ENCODE measurements at places on chromosomes 7 and 10. TPM values are rescaled to one million over a fixed set of nuclear protein-coding genes. Genes with fewer than 3 reads are reported as not detected.

DNA sequence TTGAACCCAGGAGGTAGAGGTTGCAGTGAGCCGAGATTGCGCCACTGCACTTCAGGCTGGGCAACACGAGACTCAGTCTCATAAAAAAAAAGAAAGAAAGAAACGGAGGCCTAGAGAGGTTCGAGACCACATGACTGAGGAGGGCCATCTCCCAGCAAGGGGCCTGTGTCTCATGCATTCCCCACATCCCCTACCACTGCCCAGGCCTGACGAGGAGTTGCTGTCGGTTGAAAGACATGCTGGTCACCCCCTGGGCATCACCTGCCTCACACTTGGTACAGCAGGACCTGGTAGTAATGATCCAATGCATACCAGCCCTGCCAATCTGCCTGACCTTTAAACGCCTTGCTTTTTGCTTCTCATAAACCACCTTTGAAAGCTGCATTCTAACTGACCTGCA lies 85.9 kb downstream of the DLG5 start:
- DNase-seq: no peak

- no peak for DNase-seq
Observed at GRCh38 chr7:138460176-138460648, at the start of gene TRIM24. Gene TRIM24 (plus strand): TSS chr7:138460259. CDS start chr7:138460549, 290 bp downstream.

GRCh38 chr7:150629347-150629746 lies 2.8 kb downstream of the GIMAP6 start:
- no peak for DNase-seq

DNA sequence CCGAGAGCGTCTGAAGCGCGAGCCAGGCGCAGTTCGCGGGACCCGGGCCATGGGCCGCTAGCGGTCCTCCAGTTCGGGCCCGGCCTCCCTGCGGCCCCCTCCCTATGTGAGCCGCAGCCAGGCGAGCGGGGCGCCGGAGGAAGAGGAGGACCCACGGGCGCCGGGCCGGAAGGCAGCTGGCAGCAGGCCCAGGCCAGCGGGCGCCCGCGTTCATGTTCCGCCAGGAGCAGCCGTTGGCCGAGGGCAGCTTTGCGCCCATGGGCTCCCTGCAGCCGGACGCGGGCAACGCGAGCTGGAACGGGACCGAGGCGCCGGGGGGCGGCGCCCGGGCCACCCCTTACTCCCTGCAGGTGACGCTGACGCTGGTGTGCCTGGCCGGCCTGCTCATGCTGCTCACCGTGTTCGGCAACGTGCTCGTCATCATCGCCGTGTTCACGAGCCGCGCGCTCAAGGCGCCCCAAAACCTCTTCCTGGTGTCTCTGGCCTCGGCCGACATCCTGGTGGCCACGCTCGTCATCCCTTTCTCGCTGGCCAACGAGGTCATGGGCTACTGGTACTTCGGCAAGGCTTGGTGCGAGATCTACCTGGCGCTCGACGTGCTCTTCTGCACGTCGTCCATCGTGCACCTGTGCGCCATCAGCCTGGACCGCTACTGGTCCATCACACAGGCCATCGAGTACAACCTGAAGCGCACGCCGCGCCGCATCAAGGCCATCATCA lies 1.1 kb downstream of the ADRA2A start:
- DNase-seq: no peak

GRCh38 chr7:151686826-151687225 lies 167.1 kb upstream of the RHEB start:
- DNase-seq: no peak

DNA sequence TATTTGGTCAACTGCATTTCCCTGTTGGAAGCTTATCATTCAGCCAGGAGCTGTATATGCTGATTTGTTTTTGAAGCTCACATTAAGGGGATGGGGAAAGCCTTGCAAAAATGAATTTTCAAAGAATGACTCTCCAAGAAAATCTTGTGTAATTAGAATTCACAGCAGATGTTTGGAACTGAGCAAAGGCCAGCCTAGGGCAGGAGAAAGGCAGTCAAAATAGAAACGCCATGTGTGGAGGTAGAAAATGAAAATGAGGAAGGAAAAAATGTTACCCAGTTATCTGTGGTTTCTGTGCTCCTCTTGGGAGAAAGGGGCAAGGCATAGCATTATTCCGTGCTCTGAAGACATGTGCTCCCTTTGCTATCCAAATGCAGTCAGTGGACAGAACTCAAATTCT lies 93.5 kb downstream of the NRP1 start:
- DNase-seq: peak; percentile 67

DNA sequence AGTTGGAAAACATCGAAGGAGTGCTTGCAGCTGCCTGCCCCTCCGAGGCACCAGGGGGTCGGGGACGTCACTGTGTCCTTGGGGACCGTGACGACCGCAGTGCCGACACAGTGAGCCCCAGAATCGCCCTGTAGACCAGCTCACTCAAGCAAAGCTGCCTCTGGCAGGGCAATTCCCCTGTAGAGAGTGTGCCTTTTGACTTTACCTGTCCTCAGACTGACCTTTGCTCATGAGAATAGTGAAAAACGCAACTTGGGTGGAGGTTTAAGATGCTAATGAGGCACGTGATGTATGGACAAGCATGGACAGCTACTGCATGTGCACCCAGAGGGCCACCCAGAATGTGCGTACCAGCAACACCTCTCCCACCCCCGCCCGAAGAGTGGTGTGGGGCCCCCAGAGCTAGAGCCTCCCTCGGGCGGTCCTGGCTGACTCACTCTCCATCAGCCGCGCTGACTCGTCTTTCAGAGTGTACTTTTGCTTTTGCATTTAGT lies 271.9 kb downstream of the ADARB2 start:
- no peak for DNase-seq

DNA sequence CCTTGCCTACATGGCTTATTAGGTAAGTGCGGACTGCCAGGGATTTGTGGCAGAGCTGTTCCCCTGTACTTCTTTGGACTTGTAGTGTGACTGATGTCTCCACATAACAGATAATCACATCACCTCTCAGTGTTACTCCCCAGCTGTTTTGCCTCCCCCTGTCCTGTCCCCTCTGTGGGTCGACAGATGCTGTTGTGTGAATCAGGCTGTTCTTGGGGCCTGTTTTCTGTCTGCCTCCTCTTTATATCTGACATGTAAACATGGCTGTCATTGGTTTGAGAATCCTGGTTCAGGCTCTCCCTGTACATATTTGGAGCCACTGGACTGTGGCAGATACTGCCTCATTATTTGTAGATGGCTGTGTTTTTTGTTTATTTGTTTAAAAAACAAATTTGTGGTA lies 22.7 kb downstream of the CCNY start:
- peak; percentile 67 for DNase-seq

GRCh38 chr7:34949361-34949760 lies 87.9 kb downstream of the DPY19L1 start:
- peak; percentile 53 for DNase-seq

- no peak for DNase-seq
Observed at GRCh38 chr10:96610817-96611216, 24.0 kb upstream of the TM9SF3 start.

GRCh38 chr7:33789871-33790630 lies 115.3 kb upstream of the BMPER start:
- peak; percentile 21 for DNase-seq

DNA sequence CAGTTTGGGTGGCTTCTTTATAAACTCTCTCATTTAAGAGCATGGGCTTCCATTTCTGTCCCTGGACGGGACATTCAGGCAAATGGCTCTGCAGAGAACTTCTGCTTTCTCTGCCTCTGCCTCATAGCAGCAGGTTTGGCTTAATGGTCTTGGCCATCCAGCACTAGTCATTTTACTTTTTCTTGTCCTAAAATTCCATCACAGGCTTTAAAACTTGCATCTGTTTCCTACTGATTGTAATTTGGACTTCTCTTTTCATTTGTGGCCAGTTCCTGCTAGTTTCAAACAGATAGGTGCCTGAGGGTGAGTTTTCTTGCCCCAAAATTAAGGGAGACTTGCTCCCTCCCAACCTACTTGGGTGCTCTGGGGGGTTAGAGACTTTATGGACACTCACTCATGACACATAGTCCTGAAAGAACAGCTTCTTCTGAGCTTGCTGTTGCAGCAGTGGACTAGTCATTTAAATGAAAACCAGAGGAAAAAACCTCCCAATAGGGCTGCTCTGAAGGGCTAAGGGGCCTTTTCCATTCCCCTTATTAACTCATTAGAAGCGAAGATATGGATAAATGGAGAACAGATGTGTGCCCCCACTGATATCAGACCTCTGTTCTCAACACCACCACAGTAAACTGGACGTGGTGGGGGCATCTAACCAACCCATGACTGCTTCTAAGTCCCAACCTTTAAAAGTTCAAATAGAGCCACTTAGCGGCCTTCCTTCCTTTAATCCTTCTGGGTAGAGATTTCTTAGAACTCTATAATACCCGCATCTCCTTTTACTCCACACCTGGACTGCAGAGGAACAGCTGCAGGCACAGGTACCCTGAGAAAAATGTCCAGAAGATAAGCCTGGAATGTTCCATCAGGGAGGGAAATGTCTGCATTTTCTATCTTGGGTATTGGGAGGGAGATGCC lies 38.8 kb downstream of the SVOPL start:
- DNase-seq: no peak

GRCh38 chr7:26898891-26899290 lies 34.5 kb upstream of the SKAP2 start:
- DNase-seq: no peak

- DNase-seq: no peak
Observed at GRCh38 chr10:116088985-116089384, 184.0 kb downstream of the GFRA1 start.

DNA sequence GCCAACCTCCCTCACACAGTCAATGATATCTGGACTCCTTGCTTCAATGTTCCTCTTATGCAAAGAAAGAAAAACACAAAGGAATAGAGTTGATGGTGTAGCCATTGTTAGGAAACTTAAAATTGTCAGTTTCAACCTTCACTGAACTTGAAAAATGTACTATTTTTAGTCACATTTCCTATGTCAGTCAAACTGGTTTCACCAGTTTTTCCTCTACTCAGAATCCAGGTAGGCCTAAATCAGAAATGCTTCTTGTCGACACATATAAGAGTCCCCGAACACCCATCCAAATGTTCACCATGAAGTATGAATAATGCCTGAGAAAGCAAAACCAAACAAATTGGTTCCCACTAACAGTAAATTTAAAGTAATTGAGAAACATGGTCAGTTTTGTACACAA lies 42.4 kb upstream of the ZMYND11 start:
- DNase-seq: no peak

GRCh38 chr7:44400033-44400511 lies 74.7 kb upstream of the CAMK2B start:
- DNase-seq: no peak

GRCh38 chr10:24901686-24902399 lies 50.6 kb downstream of the PRTFDC1 start:
- peak; percentile 86 for DNase-seq

DNA sequence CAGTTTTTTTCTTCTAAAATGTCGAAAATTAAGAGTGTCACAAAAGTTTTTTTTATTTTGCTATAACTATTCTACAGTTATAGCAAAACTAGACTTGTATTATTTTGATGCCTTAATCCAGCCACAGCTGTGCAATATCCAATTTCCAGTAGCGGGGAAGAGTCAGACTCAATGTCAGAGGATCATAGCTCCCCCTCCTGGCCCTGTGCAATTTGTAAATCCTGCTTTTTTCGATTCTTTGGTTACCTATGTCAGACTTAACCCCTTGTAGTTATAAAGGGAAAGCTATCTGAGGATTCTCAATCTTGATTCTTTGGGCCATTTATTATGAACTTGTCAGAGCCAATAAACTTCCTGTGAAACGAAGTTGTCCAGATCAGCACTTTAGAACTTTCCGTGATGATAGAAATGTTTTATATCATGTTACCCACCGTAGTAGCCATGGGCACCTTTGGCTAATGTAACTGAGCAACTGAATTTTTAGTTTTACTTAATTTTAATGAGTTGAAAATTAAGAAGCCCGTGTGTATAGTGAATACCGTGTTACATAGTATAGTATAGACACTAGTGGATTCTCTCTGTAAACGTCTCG lies 87.7 kb upstream of the PRKCQ start:
- DNase-seq: peak; percentile 56

- DNase-seq: peak; percentile 95
Observed at GRCh38 chr10:4677296-4678021, 148.5 kb upstream of the AKR1E2 start.

Gene SYT15
- total RNA-seq: 0.64 TPM

DNA sequence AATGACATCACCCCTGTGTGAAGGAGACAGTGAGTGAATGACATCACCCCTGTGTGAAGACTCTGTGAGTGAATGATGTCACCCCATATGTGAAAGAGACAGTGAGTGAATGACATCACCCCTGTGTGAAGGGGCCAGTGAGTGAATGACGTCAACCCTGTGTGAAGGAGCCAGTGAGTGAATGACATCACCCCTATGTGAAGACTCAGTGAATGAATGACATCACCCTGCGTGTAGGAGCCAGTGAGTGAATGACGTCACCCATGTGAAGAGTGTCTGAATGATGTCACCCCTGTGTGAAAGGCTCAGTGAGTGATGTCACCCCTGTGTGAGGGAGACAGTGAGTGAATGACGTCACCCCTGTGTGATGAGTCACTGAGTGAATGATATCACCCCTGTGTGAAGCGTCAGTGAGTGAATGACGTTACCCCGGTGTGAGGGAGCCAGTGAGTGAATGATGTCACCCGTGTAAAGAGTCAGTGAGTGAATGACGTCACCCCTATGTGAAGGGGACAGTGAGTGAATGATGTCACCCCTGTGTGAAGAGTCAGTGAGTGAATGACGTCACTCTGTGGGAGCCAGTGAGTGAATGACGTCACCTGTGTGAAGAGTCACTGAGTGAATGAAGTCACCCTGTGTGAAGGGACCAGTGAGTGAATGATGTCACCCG lies 478.1 kb downstream of the PTPRN2 start:
- no peak for DNase-seq

- DNase-seq: peak; percentile 3
Observed at GRCh38 chr7:141074162-141074991, 513 bp downstream of the TMEM178B start.

GRCh38 chr10:35824704-35825103 lies 182.6 kb upstream of the FZD8 start:
- no peak for DNase-seq

- DNase-seq: peak; percentile 57
Observed at GRCh38 chr10:51832652-51833383, 133.4 kb upstream of the CSTF2T start.

GRCh38 chr10:17200001-17200911 lies 1.2 kb downstream of the TRDMT1 start:
- DNase-seq: peak; percentile 28

- DNase-seq: no peak
Observed at GRCh38 chr10:129900825-129901224, 63.2 kb downstream of the EBF3 start.

- peak; percentile 79 for DNase-seq
Observed at GRCh38 chr10:92517034-92517655, 56.7 kb downstream of the IDE start.

Gene DUSP5
- 10.0 TPM for total RNA-seq

Gene LEP
- not detected for total RNA-seq

Gene TDRD1
- total RNA-seq: 0.64 TPM

DNA sequence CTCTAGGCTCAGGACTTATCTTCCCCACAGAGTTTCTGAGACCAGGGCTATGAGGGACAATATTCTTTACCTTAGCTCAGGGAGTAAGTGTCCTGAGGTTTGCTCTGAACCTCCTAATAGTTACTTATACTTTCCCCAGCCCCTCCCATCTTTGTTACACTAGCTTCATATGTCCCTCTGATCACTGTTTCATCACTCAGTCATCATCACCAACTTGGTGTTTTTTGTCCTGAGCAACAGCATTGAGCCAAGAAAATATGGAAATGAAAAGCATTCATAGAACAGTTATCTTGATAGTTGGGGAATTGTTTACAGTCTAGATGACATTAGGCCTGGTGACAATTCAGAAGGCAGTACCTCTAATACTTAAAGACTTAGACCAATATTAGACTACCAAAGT lies at the start of gene PRSS37:
PRSS37 (minus strand) TSS at position 101 of the 400 bp plus-strand sequence. CDS start 436 bp downstream, outside the sequence.
- DNase-seq: no peak

- no peak for DNase-seq
Observed at GRCh38 chr7:112067200-112067599, 139.0 kb downstream of the DOCK4 start.

Data from fibroblast of villous mesenchyme (primary cell).